ENCODE measurements at places on chromosomes 7 and 10.

DNA sequence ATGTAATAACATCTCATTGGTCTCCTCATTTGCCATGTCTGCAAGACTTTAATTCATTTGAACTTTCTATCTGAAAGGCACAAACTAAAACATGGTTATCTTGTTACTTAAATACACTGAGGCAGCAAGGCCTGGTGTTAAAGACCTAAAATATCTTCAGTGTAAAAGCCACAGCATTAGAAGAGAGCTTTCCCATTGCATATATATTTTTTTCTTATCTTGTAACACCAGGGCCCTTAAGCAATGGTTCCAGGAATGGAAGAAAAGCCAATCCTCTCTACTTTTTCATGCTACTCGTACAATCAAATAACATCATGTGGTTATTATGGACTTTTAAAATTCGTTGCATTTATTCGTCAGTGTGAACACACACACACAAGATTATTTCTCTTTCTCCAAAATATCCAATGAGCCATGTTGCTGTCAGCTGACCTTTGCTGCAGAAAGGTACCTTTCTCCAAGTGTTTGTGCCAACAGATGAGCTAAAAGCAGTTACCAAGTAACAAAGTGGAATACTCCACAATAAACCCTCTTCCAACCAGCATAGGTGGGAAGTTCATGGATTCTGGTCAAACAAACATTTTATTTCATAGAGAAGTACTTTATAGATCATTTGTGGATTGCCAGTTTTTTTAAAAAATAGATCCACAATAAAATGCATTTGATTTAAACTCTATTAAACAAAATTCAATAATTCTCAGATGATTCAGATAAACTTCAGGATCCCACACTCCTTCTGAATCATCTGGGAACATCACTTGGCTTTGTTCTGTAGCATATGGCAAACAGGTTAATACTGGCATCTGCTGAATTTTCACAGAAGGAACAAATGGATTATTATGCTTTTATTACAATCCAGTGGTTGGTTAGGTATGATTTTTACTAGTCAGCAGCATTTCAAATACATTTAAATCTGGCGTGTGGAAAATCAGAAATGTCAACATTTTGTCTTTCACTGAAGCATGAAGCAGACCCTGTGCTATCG is 63.3 kb upstream of the AGBL3 start:
- H3K27ac ChIP-seq, result no peak overlapping the region
- no peaks in the 10 kb centered on the region for H3K36me3 ChIP-seq
- H3K4me3 ChIP-seq, result no peak overlapping the region
- no peaks in the 10 kb centered on the region for H3K27me3 ChIP-seq
- no peaks in the 10 kb centered on the region for H3K4me1 ChIP-seq

DNA sequence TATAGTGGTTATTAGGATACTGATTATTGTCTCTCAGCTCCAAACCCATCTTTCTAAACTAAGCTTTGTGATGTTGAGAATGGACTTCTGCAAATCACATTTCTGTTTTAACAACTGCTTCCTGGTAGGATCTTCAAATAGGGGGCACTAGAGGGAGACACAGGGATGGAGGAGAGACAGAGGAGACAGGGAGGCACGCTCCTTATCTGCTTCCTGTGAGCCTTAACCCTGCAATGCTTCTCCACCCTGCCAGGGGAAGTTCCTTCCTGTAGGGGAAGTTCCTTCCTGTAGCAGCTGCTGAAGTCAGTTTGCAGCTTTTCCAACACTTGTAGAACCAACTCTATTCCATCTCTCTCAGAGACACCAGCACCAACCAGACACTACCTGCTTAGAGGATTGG is 847.2 kb downstream of the CCSER2 start:
- no peak overlapping the region for H3K27ac ChIP-seq
- H3K27me3 ChIP-seq, result no peaks in the 10 kb centered on the region
- no peak overlapping the region for H3K4me3 ChIP-seq
- H3K36me3 ChIP-seq, result no peaks in the 10 kb centered on the region
- H3K4me1 ChIP-seq, result no peaks in the 10 kb centered on the region

DNA sequence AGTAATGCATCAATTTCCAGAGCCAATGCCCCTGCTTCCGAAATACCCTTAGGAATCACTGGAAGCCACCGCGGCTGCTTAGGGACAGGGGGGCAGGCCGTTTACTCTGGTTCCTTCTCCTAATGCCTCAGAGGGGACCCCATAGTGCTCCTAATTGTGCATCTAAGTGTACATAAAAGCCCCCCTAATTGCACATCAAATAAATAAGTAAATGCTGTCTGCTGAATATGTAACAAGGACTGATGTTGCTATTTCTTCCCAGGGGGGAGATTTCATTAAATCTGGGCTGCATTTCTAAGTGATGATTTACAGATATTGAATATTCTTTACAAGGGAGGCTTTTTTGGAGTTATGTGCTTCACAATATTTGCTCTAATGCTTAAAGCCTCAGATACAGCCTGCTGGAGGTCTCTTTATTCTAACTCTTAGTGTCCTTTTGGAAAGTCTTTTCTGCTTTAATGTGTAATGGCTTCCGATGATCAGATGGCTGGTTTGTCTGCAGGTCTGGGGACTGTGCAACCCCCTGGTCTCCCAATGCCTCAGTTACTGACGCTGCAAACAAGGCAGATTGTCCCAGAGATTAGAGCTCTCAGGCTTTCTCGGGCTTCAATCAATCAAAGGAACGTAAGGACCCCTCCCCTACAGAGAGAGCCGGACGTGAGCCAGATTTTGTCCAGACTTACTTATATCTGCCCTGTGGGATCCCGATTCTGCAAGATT is 143.0 kb downstream of the PRPF18 start:
- no peak for DNase-seq
- no peaks in the 10 kb centered on the region for H3K4me1 ChIP-seq
- H3K27ac ChIP-seq, result no peak overlapping the region
- peaks cover 5% of the 10 kb centered on the region for H3K27me3 ChIP-seq

DNA sequence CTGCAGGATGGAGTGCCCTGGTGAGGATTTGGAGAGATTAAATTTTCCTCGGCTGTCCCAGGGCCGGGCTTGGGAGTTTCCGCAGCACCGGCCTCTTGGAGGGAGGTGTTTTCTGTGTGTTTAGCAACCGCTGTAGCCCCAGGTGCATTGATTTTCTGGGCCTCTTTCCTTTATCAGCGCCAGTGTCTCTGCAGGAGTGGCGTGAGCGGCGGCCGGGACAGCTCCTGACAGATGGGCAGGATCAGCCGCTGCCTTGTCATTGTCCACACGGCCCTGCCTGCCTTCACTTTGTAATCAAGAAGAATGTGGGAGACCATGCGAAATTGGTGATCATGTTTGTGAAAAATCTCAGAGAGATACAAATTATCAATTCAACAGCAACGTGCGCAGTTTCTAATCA is 32.4 kb downstream of the NKX6-2 start:
- peaks cover 19% of the 10 kb centered on the region for H3K36me3 ChIP-seq
- H3K27me3 ChIP-seq, result no peaks in the 10 kb centered on the region
- H3K27ac ChIP-seq, result no peak overlapping the region

GRCh38 chr7:112120696-112121217 is 85.4 kb downstream of the DOCK4 start:
- H3K36me3 ChIP-seq, result no peaks in the 10 kb centered on the region
- H3K4me3 ChIP-seq, result no peak overlapping the region
- H3K27me3 ChIP-seq, result no peaks in the 10 kb centered on the region
- H3K4me1 ChIP-seq, result no peaks in the 10 kb centered on the region
- no peak overlapping the region for H3K27ac ChIP-seq

GRCh38 chr7:31108097-31108657 is 56.1 kb downstream of the ADCYAP1R1 start:
- no peaks in the 10 kb centered on the region for H3K36me3 ChIP-seq
- no peaks in the 10 kb centered on the region for H3K4me1 ChIP-seq
- no peak for DNase-seq

DNA sequence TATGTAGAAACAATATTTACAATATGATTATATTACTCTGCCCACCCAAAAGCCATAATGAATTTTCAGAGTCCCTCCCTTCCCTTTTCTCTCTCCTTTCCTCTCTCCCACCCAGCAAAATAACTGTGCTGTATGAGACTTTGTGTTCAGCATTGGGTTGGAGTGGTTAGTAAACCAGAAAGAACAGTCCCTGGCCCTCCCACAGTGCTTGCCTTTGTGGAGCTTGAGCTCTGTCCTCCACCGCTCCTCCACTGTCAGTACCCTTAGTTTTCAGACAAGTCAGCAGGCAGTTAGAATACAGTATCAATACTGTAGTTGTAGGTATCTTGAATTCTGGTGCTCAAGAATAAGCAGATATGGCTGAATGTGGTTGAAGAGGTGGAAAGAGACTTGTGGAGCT is 92.7 kb downstream of the CDK14 start:
- DNase-seq, result no peak
- no peak overlapping the region for H3K4me3 ChIP-seq
- H3K36me3 ChIP-seq, result no peaks in the 10 kb centered on the region
- no peak overlapping the region for H3K27ac ChIP-seq
- no peaks in the 10 kb centered on the region for H3K4me1 ChIP-seq

- no peak overlapping the region for H3K27ac ChIP-seq
- H3K36me3 ChIP-seq, result no peaks in the 10 kb centered on the region
- H3K4me3 ChIP-seq, result no peak overlapping the region
- DNase-seq, result no peak
Measured at GRCh38 chr7:40815512-40815911, 680.7 kb downstream of the SUGCT start.

- H3K36me3 ChIP-seq, result no peaks in the 10 kb centered on the region
- H3K4me1 ChIP-seq, result peaks cover 32% of the 10 kb centered on the region
- no peak overlapping the region for H3K4me3 ChIP-seq
- peaks cover 28% of the 10 kb centered on the region for H3K27me3 ChIP-seq
Measured at GRCh38 chr10:6400821-6401465, 179.1 kb downstream of the PRKCQ start.

GRCh38 chr10:23096802-23097549 is 1.6 kb downstream of the MSRB2 start:
- H3K27ac ChIP-seq, result peak overlapping the region; percentile 20
- H3K4me3 ChIP-seq, result peak overlapping the region; percentile 89

DNA sequence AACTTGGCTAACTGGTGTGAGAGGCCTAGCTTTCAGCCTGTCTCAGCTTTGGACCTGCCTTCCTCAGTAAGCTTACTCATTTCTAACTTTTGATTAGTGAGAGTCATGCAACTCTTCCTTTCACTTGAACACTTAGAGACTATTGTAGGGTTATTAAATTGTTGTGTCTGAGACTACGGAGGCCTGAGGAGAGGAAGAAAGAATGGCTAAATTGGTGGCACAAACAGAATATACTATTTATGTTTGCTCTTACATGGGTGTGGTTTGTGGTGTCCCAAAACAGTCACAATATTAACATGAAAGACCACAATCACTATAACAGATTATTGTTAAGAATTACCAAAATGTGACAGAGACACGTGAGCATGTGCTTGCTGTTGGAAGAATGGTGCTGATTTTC is 82.1 kb downstream of the TRIM24 start:
- H3K36me3 ChIP-seq, result peaks cover 72% of the 10 kb centered on the region
- no peak overlapping the region for H3K27ac ChIP-seq
- no peaks in the 10 kb centered on the region for H3K27me3 ChIP-seq
- peaks cover 5% of the 10 kb centered on the region for H3K4me1 ChIP-seq
- no peak for DNase-seq

GRCh38 chr10:105844241-105844640 is 1203.2 kb downstream of the SORCS3 start:
- peaks cover 19% of the 10 kb centered on the region for H3K4me1 ChIP-seq
- DNase-seq, result no peak
- no peaks in the 10 kb centered on the region for H3K36me3 ChIP-seq
- H3K27ac ChIP-seq, result no peak overlapping the region

DNA sequence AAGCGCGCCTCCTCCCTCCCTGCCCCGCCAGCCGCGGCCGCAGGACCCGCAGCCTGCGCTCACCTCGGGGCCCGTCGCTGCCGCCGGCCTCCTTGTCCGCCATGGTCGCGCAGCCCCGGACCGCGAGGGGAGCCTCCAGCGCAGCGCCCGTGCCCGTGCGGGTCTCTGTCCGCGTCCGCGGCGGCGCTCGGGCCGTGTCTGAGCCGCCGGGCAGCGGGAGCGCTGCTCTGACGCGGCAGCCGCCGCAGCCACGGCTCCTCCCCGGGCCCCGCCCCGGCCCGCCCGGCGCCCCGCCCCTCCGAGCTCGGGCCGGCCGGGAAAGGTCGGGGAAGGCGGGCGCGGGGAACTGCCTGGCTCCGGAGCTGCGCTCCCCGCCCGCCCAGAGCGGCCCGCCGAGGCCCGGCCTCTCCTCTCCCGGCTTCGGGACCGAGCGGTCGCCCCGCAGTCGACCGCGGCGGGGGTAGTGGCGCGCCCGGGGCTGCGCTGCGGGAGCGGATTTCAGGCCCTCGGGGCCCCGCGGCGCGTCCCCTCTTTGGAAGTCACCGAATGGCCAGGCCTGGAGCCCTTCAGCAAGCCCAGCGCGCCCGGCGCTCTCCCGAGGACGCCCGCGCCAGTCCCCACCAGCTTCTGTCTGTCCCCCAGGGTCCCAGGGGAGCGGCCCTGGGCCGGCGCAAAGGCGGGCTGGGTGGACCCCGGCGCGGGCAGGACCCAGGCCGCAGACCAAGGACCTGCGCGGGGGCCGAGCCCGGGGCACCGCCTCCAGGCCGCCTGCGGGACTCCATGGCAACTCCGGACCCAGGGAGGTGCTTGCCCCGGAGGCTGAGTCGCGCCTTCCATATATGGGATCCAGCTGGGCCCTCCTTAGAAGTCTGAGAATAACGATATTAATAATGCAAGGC is at the start of gene HSPA12A:
TSS of gene HSPA12A (minus strand) at position 200 of the 899 bp plus-strand sequence. CDS start at position 103, 97 bp downstream.
- peak; percentile 56 for DNase-seq
- H3K4me1 ChIP-seq, result peaks cover 4% of the 10 kb centered on the region
- H3K36me3 ChIP-seq, result peaks cover 2% of the 10 kb centered on the region
- peak within 1 kb of the TSS; percentile 31 for H3K4me3 ChIP-seq
- H3K27me3 ChIP-seq, result peaks cover 81% of the 10 kb centered on the region
- H3K27ac ChIP-seq, result no peak within 1 kb of the TSS

- H3K27me3 ChIP-seq, result no peaks in the 10 kb centered on the region
- H3K27ac ChIP-seq, result no peak overlapping the region
- no peak for DNase-seq
- no peak overlapping the region for H3K4me3 ChIP-seq
- no peaks in the 10 kb centered on the region for H3K36me3 ChIP-seq
Measured at GRCh38 chr7:121744319-121744718, 128.6 kb upstream of the PTPRZ1 start.

- H3K4me3 ChIP-seq, result no peak overlapping the region
- H3K4me1 ChIP-seq, result no peaks in the 10 kb centered on the region
- no peak overlapping the region for H3K27ac ChIP-seq
Measured at GRCh38 chr7:16264036-16264819, 157.1 kb downstream of the CRPPA start.

- no peaks in the 10 kb centered on the region for H3K27me3 ChIP-seq
- no peak for DNase-seq
- no peak overlapping the region for H3K27ac ChIP-seq
- no peaks in the 10 kb centered on the region for H3K36me3 ChIP-seq
- H3K4me1 ChIP-seq, result no peaks in the 10 kb centered on the region
- H3K4me3 ChIP-seq, result no peak overlapping the region
Measured at GRCh38 chr7:97272237-97272975, 154.9 kb downstream of the SDHAF3 start.

GRCh38 chr7:170551-171363 is 21.6 kb upstream of the FAM20C start:
- peaks cover 16% of the 10 kb centered on the region for H3K27me3 ChIP-seq
- H3K4me1 ChIP-seq, result no peaks in the 10 kb centered on the region
- H3K36me3 ChIP-seq, result no peaks in the 10 kb centered on the region
- DNase-seq, result no peak
- H3K27ac ChIP-seq, result no peak overlapping the region

- H3K36me3 ChIP-seq, result no peaks in the 10 kb centered on the region
- H3K4me1 ChIP-seq, result no peaks in the 10 kb centered on the region
- DNase-seq, result no peak
- no peak overlapping the region for H3K27ac ChIP-seq
- H3K27me3 ChIP-seq, result peaks cover 3% of the 10 kb centered on the region
- H3K4me3 ChIP-seq, result no peak overlapping the region
Measured at GRCh38 chr7:30413864-30414263, 64.7 kb downstream of the NOD1 start.
